ENCODE measurements at places on chromosomes 7 and 10.

GRCh38 chr7:41103331-41103730 lies 599.6 kb downstream of the INHBA start:
- DNase-seq = no peak

- no peak for DNase-seq
Measured at GRCh38 chr7:91342346-91342745, 78.1 kb downstream of the FZD1 start.

- DNase-seq = no peak
Measured at GRCh38 chr7:117895276-117895675, 22.0 kb upstream of the CTTNBP2 start.

DNA sequence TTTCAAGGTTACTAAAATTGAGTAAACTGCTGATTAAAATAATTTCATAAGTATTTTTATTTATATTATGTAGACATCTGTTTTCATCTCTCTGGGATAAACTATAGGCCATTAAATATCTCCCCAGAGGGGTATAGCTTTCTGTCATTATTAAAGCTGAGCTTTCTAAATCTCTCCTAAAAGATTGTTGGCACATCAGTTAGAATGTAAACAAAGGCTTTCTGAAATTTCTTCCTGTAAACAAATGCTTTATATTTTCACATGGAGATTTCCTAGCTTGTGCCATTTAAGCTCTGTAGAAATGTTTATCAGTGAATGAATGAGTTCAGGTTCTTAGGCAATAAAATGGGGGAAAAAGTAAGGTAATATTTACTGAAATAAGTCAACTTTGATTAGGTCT lies 35.7 kb downstream of the PPP1R9A start:
- DNase-seq = no peak

DNA sequence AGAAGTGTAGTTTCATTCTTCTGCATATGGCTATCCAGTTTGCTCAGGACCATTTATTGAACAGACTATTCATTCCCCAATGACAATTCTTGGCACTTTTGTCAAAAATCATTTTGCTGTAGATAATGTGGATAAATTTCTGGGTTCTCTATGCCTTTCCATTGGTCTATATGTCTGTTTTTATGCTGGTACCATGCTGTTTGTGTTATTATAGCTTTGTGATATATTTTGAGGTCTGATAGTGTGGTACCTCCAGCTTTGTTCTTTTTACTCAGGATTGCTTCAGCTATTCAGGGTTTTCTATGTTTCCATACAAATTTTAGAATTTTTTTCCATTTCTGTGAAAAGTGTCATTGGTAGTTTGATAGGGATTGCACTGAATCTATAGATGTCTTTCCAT lies 315.3 kb upstream of the KAT6B start:
- DNase-seq = no peak

- DNase-seq = no peak
Measured at GRCh38 chr7:150311711-150312110, 11.4 kb upstream of the LRRC61 start.

GRCh38 chr10:131440405-131441360 lies 129.2 kb upstream of the TCERG1L start:
- no peak for DNase-seq

- no peak for DNase-seq
Measured at GRCh38 chr10:5071411-5072198, 22.6 kb upstream of the AKR1C3 start.

DNA sequence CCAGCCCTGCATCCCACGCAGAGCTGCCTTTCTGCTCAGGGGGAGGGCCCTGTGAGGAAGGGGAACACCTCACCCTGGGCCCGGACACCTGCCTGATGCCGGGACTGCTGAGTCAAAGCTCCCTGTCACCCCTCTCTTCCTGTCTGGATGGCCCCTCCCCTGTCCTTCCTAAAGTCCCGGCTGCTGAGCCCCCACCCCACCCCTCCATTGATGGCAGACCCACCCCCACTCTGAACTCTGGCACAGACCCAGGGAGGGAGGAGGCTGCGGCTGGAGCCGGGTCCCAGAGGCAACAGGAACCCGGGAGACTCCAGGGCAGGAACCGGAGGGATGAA lies 78.7 kb downstream of the ELFN1 start:
- no peak for DNase-seq

DNA sequence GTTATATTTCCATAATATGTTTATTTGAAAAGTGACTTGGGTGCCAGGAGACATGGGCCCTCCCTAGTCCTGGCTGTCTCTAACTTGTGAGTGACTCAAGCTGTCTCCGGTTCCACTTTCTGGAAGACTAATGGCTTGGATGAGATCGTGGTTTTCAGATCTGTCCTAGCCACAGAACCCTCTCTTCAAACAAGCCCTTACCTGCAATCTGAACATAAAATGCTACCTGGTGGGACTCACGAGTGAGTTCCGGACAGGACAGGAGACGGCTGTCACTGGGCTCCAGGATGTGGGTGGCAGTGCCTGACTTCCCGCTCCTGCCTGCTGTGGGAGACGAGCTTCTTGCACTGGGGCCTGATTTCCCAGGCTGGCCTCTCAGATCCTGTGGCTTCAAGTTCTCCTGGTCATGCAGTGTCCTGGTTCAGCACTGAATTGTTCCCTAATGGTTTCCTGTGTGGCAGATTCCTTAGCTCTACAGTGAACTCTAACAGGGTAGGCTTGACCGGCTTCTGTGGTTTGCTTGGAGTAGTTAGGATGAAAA lies 26.0 kb upstream of the PFKFB3 start:
- no peak for DNase-seq

GRCh38 chr7:77197141-77197540 lies 2.5 kb downstream of the FGL2 start:
- no peak for DNase-seq

- peak; percentile 20 for DNase-seq
Measured at GRCh38 chr10:33005322-33006301, 47.6 kb upstream of the ITGB1 start.

- no peak for DNase-seq
Measured at GRCh38 chr10:109114579-109114978, 808.7 kb downstream of the XPNPEP1 start.

DNA sequence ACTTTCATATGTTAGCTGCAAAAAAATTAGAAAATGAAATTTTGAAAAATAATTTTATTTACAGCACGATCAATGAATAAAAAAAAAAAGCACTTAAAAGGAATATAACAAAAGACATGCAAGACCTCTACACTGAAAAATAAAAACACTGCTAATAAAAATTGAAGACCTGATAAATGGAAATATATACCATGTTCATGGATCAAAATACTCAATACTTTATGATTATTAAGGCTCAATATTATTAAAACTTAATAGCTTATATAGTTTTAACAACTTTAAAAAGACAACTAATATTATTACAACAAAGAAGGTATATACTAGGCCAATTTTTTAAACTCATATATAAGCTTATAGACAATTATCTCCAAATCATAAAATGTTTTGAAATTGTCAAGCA lies 143.0 kb downstream of the GFRA1 start:
- no peak for DNase-seq

DNA sequence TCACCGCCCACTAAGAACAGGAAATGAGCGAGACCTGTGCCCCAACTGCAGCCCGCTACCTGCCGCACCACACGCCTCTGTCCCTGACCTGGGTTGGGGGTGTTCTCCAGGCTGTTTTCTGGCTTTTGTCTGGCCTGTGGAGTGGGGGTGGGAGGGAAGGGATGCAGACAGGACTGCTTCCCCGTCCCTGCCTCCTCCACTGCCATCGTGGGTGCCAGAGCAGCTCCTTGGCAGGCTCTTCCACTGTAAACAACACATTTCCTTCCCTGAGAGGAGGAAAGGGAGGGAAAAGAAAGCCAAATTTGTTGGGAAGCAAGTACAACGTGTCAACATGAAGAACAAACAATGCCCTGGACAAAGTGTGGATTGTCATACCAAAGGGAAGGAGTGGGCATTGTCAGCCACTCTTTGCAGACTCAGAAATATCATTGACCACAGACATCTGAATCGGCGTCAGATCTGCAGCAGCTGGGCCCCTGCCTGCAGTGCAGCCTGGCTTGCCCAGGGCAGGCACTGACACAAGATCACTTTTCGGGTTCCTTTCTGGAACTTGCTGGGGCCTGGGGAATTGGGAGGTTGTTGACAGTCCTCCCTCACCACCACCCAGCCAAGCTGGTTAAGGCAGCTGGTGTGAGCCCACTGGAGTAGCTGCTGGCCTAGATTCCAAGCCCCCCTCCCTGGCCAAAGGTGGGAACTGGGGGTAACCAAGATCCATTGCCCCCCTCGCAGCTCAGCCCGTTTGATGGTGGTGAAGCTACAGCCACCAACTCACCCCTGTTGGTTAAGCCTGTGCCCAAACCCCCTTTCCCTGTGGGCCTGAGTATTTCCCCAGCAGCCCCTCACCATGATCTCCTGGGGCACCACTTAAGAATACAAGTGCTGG lies 22.6 kb upstream of the TRIM8 start:
- no peak for DNase-seq

- no peak for DNase-seq
Measured at GRCh38 chr10:4450169-4450568, 375.8 kb upstream of the AKR1E2 start.

- DNase-seq = no peak
Measured at GRCh38 chr10:13712476-13712836, 125.7 kb downstream of the PRPF18 start.

DNA sequence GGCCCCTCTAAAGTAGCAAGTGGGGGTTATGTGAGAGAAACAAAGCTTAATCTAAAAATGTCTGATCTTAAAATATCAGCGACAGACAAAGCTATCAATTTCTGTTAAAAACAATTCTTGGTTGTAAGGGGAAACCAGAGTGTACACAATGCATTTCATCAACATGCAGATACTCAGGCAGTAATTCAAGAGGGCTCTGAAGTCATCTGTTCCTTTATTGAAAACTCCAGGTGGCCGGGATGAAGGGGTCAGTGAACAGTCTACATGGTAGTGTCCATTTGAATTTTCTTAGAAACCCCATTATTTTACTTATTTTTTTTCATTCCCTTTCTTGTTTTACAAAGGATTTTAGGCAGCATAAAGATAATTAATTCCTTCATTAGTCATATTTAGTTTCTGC lies 36.7 kb upstream of the BTBD16 start:
- no peak for DNase-seq

GRCh38 chr7:108016841-108017775 lies 14.1 kb upstream of the LAMB1 start:
- DNase-seq = no peak

DNA sequence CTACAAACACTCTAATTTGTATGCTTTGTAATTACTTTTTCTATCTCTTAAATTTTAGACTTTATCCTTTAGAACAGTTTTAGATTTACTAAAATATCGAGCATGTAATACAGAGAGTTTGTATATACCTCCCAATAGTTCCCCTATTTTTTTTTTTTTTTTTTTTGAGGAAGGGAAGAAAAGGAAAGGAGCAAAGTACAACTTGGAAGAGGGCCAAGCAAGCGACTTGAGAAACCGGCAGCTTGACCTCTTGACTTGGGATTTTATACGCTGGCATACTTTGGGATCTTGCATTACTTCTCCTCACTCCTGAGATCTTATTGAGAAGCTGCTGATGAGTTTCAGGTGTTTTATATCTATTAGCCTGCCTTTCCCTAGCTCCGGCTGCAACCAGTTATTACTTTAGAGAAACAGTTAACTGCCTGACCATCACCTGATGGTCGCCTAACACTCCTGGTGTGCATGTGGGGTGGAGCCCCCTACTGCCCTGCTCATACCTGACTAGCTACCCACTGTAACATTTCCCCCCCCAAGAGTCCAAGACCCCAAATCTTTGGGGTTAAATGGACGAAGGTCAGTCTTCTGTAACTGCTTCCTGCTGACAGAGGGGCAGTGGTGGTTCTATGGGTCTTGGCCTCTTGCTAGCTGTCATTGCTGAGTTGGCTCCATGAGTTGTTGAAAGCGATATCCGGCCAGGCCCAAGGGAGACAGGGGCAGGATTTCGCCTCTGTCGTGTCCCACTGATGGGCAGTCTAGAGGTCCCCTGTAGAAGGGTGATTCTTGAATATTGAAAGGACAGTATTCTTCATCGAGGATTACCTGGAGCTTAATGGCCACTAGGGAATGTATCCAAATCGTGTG lies 28.5 kb downstream of the MKLN1 start:
- no peak for DNase-seq

DNA sequence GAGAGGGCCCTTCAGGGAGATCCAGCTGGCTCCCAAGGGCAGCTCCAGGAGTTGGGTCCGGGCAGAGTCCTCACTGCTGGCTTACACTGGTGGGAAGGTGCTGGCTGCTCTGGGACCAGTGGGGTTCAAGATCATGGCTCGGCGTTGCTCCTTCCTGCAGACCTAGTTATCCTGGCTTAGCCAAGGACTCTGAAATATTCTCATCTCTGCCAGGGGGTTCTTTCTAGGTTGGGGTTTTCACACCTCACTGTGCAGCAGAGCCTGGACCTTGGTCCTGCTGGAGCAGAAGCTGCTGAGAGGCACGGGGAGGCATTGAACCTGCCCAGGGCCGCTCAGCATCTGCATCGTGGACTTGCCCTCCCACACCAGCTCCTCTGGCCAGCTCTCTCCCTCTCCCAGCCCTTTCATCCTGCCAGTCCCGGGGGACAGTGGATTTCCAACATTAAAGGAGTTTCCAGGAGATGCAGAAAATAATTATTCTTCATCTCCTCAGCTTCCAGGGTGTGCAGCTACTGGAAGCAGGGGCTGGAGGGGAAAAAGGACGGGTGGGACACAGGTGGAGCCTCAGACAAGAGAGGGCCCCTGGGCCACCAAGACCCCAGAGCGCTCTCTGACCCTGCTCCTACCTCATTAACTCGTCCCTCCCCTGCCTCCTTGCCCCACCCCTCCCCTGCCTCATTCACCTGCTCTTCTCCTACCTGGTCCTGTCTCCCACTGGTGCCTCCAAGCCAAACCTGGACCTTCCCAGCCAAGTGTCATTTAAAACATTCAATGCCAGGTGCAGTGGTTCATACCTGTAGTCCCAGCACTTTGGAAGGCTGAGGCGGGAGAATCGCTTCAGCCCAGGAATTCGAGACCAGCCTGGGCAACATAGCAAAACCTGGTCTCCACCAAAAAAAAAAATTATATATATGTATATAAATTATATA lies 42.5 kb downstream of the JAKMIP3 start:
- no peak for DNase-seq

DNA sequence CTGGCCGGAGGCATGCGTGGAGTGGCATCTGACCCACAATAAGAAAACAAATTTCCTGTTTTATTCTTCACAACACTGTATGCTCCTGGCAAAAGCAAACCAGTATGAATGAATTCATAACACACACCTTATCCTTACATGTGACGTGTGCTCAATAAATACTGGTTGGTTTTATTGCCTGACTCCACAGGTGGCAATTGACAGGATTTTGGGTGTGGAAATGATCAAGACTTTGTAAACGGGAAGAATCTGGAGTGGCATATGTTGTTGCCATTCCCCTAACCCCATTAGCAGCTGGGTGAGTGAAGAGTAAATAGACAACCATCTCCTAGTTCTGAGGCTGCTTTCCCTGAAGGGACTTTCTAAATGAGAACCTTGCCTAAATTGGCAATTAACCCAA lies 215.5 kb upstream of the AOAH start:
- DNase-seq = no peak
